ENCODE measurements at places on chromosomes 16 and 17. TPM values are rescaled to one million over a fixed set of nuclear protein-coding genes. Genes with fewer than 3 reads are reported as not detected.
A peak's percentile ranks its signal among the peaks of the same experiment; 100 is the strongest.

GRCh38 chr17:57624386-57624785, 120.7 kb downstream of the CCDC182 start:
- no peaks in the 10 kb centered on the region for H3K27me3 ChIP-seq
- DNase-seq, result no peak
- no peak overlapping the region for H3K27ac ChIP-seq
- no peak overlapping the region for H3K4me3 ChIP-seq

GRCh38 chr17:63929860-63930766, 2.0 kb downstream of the CD79B start:
- peaks cover 7% of the 10 kb centered on the region for H3K36me3 ChIP-seq
- H3K4me1 ChIP-seq, result peaks cover 17% of the 10 kb centered on the region
- DNase-seq, result no peak
- no peak overlapping the region for H3K4me3 ChIP-seq

DNA sequence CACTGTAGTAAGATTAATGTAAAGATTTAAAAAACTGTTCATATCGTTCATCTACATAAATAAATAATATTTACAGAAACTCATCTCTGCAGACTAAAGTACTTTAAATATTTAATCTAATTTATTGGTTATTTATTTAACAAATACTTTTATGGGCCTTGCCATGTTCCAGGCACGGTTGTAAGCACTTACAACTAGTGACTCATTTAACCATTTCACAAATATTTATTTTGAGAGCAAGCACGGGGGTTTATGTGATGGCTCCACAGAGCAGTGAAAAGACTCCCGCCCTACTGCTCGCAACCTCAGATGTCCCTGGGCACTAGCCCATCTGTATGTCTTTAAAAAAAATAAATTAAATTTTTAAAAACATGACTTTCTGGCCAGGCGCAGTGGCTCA, 575.9 kb downstream of the WWOX start:
- no peak for DNase-seq
- no peaks in the 10 kb centered on the region for H3K4me1 ChIP-seq
- H3K27ac ChIP-seq, result no peak overlapping the region
- H3K27me3 ChIP-seq, result no peaks in the 10 kb centered on the region
- H3K4me3 ChIP-seq, result no peak overlapping the region

DNA sequence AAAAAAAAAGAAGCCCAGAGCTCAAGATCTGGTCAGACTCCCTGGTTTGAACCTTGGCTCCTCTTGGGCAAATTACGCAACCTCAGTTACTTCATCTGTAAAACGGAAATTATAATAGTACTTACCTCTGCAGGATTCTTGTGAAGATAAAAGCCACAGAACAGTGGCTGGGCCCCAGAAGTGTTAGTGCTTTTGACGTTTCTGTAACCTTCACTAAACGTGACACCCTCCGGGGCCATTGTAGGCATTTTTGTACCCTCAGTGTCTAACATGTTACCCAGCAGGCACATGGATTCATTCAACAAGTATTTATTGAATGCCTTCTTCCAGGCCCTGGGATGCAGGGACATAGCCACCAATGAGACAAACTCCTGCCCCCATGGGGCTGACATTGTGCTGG, 58.0 kb downstream of the PITPNC1 start:
- peaks cover 91% of the 10 kb centered on the region for H3K4me1 ChIP-seq
- H3K27ac ChIP-seq, result peak overlapping the region; percentile 97
- H3K4me3 ChIP-seq, result peak overlapping the region; percentile 63

Gene KRTAP16-1
- 0.15 TPM for total RNA-seq

Gene HAS3
- total RNA-seq, result 0.20 TPM

Gene MFAP4
- not detected for total RNA-seq

DNA sequence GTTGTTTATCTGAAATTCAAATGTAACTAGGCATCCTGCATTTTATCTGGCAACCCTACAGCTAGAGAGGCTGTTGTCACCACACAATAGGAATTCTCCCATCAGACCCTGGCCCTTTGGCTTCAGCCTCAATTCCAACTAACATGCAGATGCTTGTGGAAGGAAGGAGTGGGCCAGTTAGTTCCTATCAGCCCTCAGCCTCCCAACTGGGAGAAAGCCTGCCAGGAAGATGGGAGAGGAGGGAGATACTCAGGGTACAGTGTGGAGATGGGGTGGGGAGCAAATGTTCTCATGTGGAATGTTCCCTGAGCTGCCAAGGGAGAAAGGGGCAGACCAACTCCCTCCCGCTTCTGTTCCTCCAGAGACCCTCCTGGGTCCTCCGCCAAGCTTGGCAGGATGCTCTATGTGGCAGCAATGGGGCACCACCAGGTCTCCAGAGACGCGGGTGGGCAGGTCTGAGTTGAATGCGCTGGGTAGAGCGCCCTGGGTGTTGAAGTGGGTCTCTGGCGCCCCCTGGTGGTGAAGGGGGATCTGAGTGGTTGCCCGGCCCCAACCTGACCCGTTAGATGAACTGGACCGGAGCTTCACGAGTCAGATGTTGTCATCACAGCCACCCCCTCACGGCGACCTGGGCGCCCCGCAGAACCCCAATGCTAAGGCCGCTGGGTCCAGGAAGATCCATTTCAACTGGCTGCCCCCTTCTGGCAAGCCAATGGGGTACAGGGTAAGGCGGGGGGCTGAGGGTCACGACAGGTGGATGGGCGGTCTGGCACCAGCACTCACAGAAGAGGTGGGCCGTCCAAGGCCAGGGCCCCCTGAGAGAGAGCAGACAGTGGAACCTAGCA, 15.2 kb downstream of the GALK1 start:
- peak overlapping the region; percentile 18 for H3K27ac ChIP-seq
- H3K36me3 ChIP-seq, result no peaks in the 10 kb centered on the region
- peaks cover 14% of the 10 kb centered on the region for H3K4me1 ChIP-seq
- peak; percentile 92 for DNase-seq
- H3K4me3 ChIP-seq, result no peak overlapping the region

DNA sequence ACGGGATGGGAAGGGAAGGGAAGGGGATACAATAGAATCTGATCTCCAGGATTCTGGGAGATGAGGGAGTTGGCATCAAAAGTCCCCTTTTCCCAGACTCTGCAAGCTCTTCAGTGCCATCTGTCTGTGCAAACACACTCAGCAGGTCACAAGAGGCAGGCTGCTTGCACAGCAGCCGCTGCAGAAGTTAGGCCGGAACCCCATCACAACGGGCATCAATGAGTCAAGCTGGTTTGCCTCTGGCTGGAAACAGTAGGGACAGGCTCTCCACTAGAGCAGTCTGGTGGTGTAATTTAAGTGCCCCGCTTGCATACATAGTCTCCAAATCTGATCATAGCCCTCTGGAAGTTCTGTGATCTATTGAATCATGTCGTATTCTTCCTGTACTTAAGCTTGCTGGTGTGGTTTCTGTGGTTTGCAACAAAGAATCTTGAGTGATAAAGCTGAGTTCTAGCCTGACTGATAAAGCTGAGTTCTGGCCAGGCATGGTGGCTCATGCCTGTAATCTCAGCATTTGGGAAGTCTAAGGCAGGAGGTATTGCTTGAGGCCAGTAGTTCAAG, 33.7 kb upstream of the KDM8 start:
- peak; percentile 92 for DNase-seq
- H3K27me3 ChIP-seq, result no peaks in the 10 kb centered on the region
- H3K27ac ChIP-seq, result peak overlapping the region; percentile 87
- H3K4me3 ChIP-seq, result no peak overlapping the region
- peaks cover 8% of the 10 kb centered on the region for H3K36me3 ChIP-seq

GRCh38 chr17:76076146-76076764, 1.7 kb downstream of the GALR2 start:
- H3K4me1 ChIP-seq, result peaks cover 55% of the 10 kb centered on the region
- no peak overlapping the region for H3K27ac ChIP-seq
- DNase-seq, result no peak
- H3K4me3 ChIP-seq, result peak overlapping the region; percentile 63
- H3K36me3 ChIP-seq, result no peaks in the 10 kb centered on the region

DNA sequence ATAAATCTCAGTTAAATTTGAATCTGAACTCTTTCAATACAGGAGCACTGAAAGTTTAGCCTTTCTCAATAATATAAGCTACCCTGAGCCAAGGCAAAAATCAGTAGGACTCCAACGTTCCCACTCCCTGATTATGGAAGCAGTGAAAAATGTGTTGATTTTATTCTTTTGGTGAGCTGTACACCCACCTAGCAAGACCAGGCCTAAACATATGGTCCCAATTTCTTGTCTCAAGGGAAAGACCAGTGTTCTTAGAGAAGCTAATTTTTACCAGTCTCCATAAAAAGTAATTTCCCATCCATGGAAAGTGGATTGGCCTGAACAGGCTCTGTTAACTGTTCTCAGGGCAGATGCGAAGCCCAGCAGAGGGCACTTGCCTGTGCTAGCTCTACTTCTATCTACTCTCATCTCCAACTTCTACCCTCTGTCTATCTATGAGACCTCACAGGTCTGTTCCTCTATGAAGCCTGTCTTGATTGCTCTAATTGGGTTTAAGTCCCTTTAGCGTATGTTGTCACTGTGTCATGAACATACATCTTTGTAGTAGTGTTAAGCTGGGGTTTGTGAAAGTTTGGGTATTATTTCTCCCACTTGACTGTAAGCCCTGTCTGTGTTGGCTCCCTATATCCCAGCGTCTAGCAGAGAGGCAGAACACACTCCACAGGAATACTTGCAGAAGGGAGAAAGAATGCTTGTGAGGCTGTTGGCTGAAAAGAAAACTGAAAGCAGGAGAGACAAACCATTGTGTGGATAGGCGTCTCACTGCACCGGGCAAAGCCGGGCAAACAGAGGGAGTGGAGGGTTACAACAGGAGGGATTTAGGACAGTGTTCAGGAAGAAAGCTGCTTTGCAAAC, 167.1 kb upstream of the MAF start:
- no peaks in the 10 kb centered on the region for H3K36me3 ChIP-seq
- H3K4me3 ChIP-seq, result peak overlapping the region; percentile 8
- no peak for DNase-seq

DNA sequence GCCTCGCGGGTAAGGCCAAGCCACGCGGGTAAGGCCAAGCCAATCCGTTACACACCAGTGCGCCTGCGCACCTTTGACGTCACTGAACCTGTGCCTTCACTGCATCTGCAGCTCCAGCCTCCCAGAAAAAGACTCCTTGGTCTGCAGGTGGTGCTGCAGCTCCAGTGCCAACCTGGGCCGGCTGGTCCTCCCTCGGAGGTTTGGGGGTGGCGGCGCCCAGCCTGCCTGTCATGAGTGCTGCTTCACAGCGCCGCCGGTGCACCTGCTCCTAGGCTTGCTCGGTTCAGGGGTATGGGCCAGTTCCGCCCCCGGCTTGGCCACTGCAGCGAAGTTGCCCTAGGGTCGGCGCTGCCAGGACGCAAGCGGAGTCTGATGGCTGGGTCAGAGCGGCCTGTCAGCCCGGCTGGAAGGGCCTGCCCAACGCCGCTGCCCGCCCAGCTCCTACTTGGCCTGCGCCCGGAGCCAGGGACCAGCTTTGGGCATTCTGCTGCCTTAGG, 146.6 kb downstream of the USP22 start:
- peaks cover 5% of the 10 kb centered on the region for H3K27me3 ChIP-seq
- peak overlapping the region; percentile 15 for H3K4me3 ChIP-seq
- H3K27ac ChIP-seq, result no peak overlapping the region
- no peaks in the 10 kb centered on the region for H3K4me1 ChIP-seq
- DNase-seq, result peak; percentile 70

DNA sequence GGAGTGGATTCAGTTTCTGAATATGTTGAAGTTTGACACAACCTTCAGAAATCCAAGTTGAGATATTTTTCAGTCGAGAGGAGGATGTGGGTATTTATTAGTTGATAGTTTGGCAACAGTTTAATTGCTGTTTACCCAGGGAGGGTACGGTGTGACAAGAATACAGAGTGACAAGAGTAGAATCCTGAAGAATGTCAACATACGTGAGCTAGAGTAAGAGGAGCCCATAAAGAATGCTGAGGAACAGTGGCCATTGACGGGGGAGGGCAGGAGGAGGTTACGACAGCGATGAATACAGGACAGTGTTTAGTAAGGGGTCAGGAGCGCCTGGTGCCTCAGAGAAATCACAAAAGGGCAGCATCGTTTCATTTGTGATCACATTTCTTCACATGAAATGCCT, 76.5 kb downstream of the AATF start:
- peaks cover 5% of the 10 kb centered on the region for H3K36me3 ChIP-seq
- no peak overlapping the region for H3K4me3 ChIP-seq
- DNase-seq, result no peak
- peaks cover 20% of the 10 kb centered on the region for H3K4me1 ChIP-seq
- no peak overlapping the region for H3K27ac ChIP-seq

- no peak overlapping the region for H3K4me3 ChIP-seq
- no peak overlapping the region for H3K27ac ChIP-seq
- H3K4me1 ChIP-seq, result peaks cover 15% of the 10 kb centered on the region
- no peaks in the 10 kb centered on the region for H3K27me3 ChIP-seq
- no peaks in the 10 kb centered on the region for H3K36me3 ChIP-seq
Measured at GRCh38 chr17:73782231-73782630, 138.0 kb upstream of the SDK2 start.

GRCh38 chr16:85602402-85603202, 10.5 kb upstream of the GSE1 start:
- no peak overlapping the region for H3K4me3 ChIP-seq
- H3K4me1 ChIP-seq, result peaks cover 4% of the 10 kb centered on the region
- no peak for DNase-seq
- no peaks in the 10 kb centered on the region for H3K27me3 ChIP-seq
- no peak overlapping the region for H3K27ac ChIP-seq

- peaks cover 10% of the 10 kb centered on the region for H3K4me1 ChIP-seq
- no peak overlapping the region for H3K4me3 ChIP-seq
- H3K27ac ChIP-seq, result no peak overlapping the region
- no peaks in the 10 kb centered on the region for H3K36me3 ChIP-seq
- DNase-seq, result no peak
- no peaks in the 10 kb centered on the region for H3K27me3 ChIP-seq
Measured at GRCh38 chr16:50244140-50244503, 22.2 kb upstream of the ADCY7 start.

Gene PLA2G10
- total RNA-seq, result not detected

DNA sequence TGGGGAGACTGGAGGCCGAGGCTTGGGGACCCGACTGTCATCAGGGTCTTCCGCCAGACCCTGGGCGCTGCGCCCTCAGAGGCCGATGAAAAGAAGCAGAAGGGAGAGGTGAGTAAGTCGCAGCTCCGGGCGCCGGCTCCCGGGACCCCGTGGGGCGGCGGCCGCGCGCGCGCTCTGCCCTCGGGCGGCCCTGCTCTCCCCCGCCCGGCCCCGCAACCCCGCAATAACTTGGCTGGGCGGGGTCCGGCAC, 392 bp upstream of the ABHD15 start:
- peaks cover 7% of the 10 kb centered on the region for H3K36me3 ChIP-seq
- peak overlapping the region; percentile 94 for H3K4me3 ChIP-seq
- peak overlapping the region; percentile 75 for H3K27ac ChIP-seq
- no peaks in the 10 kb centered on the region for H3K27me3 ChIP-seq
